ENCODE measurements at places on chromosomes 12 and 14.

DNA sequence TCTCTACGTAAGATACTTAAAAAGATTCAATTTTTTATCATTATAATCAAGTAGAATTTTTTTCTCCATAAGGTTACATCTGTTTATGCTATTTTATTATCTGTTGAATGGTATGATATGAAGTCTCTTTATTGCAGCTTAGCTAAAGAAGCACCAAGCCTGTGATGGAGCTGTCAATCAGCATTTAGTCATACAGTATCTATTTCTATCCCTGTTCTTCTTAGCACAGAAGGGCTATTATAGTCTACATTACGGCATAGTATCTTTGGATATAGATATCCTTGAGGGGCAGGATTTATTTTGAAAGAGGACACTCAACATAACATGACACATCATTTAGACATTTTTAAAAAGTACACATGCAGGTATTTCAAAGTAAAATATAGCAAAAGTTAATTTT lies 277.1 kb downstream of the FOXG1 start:
- DNase-seq = no peak

- no peak for DNase-seq
Measured at GRCh38 chr12:27083861-27084394, 1.6 kb upstream of the C12orf71 start.

- DNase-seq = no peak
Measured at GRCh38 chr14:54342806-54343205, 54.0 kb upstream of the CDKN3 start.

- no peak for DNase-seq
Measured at GRCh38 chr12:2302711-2303580, 250.2 kb downstream of the CACNA1C start.

GRCh38 chr12:70365648-70366518 lies at the start of gene KCNMB4:
Gene KCNMB4, plus strand, starts transcription at chr12:70366290. Its CDS starts 445 bp downstream, at chr12:70366735.
- DNase-seq = peak; percentile 40

DNA sequence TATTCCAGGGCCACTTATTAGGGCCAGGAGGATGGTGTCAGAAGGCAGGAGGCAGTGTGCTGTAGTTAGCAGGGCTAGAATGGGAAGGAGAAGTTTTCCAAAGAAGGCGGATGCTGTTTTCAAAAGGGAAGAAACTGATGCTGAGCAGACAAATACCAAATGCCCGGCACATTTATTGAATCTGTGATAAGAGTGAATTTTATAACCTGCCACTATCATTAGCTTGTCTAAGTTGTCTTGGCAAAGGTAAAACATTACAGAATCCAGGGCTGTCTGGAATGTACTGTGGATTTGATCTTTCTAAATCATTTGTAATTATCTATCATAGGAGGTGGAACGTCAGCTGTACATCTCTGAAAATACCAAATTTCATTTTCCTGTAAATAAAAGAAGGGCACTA lies 40.8 kb downstream of the NDUFA12 start:
- no peak for DNase-seq

- DNase-seq = no peak
Measured at GRCh38 chr12:121558956-121559355, 21.9 kb downstream of the KDM2B start.

GRCh38 chr12:13161172-13161571 lies 35.4 kb upstream of the EMP1 start:
- DNase-seq = no peak

- no peak for DNase-seq
Measured at GRCh38 chr14:68596211-68596610, 196.7 kb downstream of the ZFP36L1 start.

- DNase-seq = no peak
Measured at GRCh38 chr12:125061229-125061628, 4.0 kb upstream of the AACS start.

DNA sequence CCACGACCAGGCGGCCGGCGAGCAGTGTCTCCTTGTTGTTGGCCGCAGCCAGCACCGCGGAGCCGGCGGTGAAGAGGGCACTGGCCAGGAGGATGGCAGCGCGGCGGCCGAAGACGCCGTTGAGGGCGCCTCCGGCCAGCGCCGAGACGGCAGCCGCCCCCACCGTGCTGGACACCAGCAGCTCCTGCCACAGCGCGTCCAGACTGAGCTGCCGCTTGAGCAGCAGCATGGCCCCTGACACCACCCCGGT lies 691 bp downstream of the SLC2A13 start:
- DNase-seq = no peak

DNA sequence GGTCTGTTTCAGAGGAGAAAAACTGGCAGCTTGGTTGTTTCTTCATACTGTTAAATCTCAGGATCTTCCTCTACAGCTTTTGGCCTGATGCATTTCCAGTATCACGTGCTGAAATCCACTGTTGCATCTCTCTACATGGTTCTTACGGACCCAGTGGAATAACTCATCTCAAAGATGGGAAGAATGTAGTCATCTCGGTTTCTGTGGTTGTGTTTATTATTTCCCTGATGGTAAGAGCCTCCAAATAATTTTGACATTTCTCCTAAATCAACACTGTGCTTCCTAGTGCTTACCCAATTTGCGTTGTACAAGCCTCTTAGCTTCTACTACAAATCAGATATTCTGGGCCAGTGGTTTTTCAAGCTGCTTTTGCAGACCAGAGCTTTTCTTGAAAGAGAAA lies 812.8 kb downstream of the C12orf50 start:
- no peak for DNase-seq
